ENCODE measurements at places on chromosomes 7 and 10. TPM values are rescaled to one million over a fixed set of nuclear protein-coding genes. Genes with fewer than 3 reads are reported as not detected.

Gene FKBP6
- total RNA-seq, result not detected

Gene CYP3A5
- 4.0 TPM for total RNA-seq

Gene SLC18A3
- not detected for total RNA-seq

Gene EIF5AL1
- 0.98 TPM for total RNA-seq

Gene ACTL6B
- not detected for total RNA-seq

Gene ZMYND11
- total RNA-seq, result 41.8 TPM

Gene GPNMB
- 202 TPM for total RNA-seq

Gene ITGA8
- not detected for total RNA-seq

Gene ZP3
- 1.8 TPM for total RNA-seq

Gene GIMAP6
- total RNA-seq, result under 0.01 TPM

Gene MRLN
- not detected for total RNA-seq

Gene ADIRF
- total RNA-seq, result 51.1 TPM

Measured in subcutaneous preadipocyte (primary cell).